ENCODE measurements at places on chromosomes 3 and 15. TPM values are rescaled to one million over a fixed set of nuclear protein-coding genes. Genes with fewer than 3 reads are reported as not detected.
A peak's percentile ranks its signal among the peaks of the same experiment; 100 is the strongest.

DNA sequence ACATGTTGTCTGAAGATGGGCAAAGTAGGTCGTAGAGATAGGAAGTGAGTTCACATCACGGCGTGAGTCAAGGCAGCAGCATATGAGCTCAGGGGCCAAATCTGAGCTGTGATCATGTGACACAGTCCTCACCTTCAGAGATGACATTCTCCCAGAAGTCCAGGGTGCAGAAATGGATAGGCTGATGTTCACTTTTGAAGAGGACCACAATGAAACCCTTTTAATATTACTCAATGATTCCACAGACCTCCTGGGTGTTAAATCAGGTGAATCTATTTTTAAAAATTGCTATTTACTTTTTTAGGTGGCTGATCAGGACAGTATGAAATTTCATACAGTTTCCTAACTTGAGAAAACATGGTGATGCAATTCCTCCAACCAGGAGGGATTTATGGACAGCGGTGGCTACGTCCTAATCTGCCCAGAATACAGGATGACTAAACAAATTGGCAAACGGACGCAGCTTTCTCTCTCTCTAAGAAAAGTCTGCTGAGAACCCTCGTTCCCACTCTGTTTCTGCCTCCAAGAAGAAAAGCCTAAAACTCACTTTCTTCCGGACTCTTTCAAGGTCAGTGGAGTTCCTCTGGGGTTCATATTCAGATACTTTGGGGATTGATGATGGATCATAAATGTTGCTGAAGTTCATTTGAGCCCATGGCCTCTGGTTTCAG, 34.4 kb downstream of the B3GNT5 start:
- peak overlapping the region; percentile 88 for H3K27ac ChIP-seq
- DNase-seq: no peak
- H3K4me1 ChIP-seq: peaks cover 25% of the 10 kb centered on the region
- H3K27me3 ChIP-seq: no peaks in the 10 kb centered on the region
- H3K36me3 ChIP-seq: no peaks in the 10 kb centered on the region

DNA sequence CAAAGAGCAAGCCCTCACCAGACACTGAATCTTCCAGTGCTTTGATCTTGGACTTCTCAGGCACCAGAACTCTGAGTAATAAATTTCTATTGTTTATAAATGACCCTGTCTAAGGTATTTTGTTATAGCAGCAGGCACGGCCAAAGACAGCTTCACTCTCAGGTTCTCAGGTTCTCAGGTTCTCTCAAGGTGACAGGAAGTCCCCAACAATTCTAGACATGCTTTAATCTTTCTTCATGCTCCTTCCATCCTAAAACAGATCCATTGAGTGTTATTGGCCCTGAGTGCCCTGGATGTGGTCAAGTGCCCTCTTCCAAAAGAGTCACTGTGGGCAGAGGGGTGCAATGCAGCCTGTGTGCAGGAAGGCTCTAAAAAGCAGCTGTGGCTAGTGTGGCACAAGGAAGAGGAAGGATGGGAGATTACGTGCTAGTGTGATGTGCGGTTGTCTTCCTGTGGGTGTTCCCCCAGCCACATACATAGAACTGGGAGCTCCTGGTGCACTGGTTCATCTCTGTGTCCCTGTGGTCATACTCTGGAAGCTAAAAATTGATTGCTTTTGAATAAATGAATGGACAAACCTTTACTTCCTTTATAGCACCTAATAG, 11.0 kb upstream of the RAB7A start:
- H3K27ac ChIP-seq: no peak overlapping the region
- no peak for DNase-seq
- H3K36me3 ChIP-seq: no peaks in the 10 kb centered on the region
- H3K27me3 ChIP-seq: no peaks in the 10 kb centered on the region

Gene ACP3
- not detected for total RNA-seq

Gene TAGLN3
- not detected for total RNA-seq

DNA sequence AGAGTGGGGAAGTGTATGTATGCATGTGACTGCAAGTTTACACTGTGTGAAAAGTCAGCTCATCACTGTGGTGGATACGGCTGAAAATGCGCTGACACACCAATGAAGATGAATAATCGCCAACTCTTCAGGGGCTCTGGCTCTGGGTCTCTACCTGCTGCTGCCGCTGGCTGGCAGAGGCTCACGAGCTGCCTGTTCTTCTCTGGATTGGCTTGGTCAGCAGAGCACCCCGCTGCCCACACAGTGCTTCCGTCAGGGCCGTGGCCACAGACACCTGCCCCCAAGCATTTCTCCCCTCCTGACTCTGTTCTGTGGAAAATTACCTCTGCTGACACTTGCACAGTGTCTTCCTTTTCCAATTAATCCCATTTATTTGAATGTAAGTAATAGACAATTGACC, 215.5 kb downstream of the GAP43 start:
- no peak for DNase-seq
- peaks cover 13% of the 10 kb centered on the region for H3K27me3 ChIP-seq
- H3K27ac ChIP-seq: no peak overlapping the region
- no peaks in the 10 kb centered on the region for H3K36me3 ChIP-seq
- H3K4me1 ChIP-seq: no peaks in the 10 kb centered on the region

DNA sequence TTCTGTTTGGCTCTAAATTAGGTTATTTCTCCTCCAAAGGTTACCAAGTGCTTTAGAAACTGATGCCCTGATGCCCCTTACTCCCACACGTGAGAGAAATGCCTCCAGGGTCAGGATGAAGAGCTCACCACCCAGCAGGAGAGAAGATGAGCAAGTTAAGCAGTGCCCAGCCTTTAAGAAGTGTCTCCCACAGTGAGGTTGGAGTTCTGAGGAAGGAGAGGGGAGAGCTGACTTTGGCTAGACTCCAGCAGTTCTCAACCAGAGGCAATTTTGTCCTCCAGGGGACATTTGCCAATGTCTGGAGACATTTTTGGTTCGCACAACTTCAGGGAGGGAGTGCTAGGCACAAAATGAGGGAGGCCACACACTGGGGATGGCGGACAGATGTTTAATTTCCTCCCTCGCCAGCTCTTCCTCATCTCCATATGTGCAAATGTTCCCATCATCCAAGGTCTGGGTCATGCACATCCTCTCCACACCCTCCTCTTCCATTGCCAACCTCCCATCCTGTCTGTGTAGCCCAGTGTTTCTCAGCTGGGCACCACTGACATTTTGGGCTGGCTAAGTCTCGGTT, 50.6 kb upstream of the SLC7A14 start:
- DNase-seq: no peak
- H3K4me1 ChIP-seq: no peaks in the 10 kb centered on the region
- no peak overlapping the region for H3K4me3 ChIP-seq
- H3K27ac ChIP-seq: no peak overlapping the region
- H3K27me3 ChIP-seq: peaks cover 17% of the 10 kb centered on the region
- H3K36me3 ChIP-seq: no peaks in the 10 kb centered on the region

Gene C3orf85
- not detected for total RNA-seq

- H3K4me1 ChIP-seq: peaks cover 13% of the 10 kb centered on the region
- no peak overlapping the region for H3K4me3 ChIP-seq
- peaks cover 33% of the 10 kb centered on the region for H3K27me3 ChIP-seq
- DNase-seq: no peak
Observed at GRCh38 chr15:91521996-91522395, 331.5 kb upstream of the SLCO3A1 start.

GRCh38 chr15:79167776-79168175, 77.2 kb upstream of the RASGRF1 start:
- no peak for DNase-seq
- no peaks in the 10 kb centered on the region for H3K4me1 ChIP-seq
- no peaks in the 10 kb centered on the region for H3K36me3 ChIP-seq
- H3K27me3 ChIP-seq: peaks cover 35% of the 10 kb centered on the region
- no peak overlapping the region for H3K4me3 ChIP-seq

DNA sequence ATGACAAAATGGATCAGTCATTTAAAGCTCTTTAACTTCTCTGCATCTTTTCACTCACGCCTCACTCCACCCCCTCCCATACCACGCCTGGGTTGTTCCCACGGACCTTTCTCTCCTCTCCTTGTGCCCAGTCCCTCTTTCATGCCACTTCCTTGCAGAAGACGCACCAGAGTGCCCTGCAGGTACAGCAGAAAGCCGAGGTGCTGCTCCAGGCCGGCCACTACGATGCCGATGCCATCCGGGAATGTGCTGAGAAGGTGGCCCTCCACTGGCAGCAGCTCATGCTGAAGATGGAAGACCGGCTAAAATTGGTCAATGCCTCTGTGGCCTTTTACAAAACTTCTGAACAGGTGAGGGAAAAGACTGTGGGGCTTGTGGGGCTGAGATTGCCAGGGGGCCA, 296.1 kb upstream of the UMPS start:
- no peak for DNase-seq
- no peak overlapping the region for H3K27ac ChIP-seq
- H3K27me3 ChIP-seq: peaks cover 32% of the 10 kb centered on the region
- no peaks in the 10 kb centered on the region for H3K4me1 ChIP-seq
- H3K4me3 ChIP-seq: no peak overlapping the region

Gene ELL3
- total RNA-seq: 0.26 TPM

DNA sequence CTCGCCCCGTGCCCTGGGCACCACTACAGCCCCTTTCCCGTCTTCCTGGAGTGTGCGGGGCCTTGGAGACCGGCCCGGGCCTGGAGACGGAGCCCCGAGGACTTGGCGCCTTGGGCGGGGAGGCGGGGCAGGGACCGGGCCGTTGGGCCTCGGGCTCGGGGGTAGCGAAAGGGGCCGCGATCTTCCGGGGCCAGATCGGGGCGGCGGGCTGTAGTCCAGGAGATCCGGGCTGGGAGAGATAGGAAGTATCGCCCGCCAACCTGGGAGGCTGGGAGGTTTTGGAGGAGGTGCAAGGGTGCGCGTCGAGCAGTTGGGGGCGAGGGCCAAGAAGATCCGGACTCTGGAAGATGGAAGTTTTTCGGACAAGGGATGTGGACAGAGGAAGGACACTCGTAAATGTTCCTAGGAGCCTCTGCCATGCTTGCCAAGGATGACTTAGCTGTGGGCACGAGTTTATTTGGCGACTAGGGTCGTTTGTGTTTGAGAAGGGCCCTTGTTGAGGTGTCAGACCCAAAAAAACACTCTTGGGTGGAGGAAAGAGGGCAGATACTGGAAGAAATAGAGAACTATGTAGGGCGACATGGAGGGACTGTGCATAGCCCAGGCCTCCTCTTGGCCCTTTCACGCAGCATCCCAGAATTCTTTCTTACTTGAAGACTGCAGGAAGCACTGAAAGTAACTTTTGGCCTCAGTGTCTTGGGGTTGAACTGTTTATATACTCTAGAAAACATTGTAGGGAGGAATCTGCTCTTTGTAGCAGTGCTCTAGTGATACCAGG, 712 bp downstream of the RTF1 start:
- peaks cover 5% of the 10 kb centered on the region for H3K36me3 ChIP-seq
- no peaks in the 10 kb centered on the region for H3K27me3 ChIP-seq
- peak overlapping the region; percentile 96 for H3K4me3 ChIP-seq
- peak overlapping the region; percentile 88 for H3K27ac ChIP-seq

Gene GHSR
- total RNA-seq: not detected

DNA sequence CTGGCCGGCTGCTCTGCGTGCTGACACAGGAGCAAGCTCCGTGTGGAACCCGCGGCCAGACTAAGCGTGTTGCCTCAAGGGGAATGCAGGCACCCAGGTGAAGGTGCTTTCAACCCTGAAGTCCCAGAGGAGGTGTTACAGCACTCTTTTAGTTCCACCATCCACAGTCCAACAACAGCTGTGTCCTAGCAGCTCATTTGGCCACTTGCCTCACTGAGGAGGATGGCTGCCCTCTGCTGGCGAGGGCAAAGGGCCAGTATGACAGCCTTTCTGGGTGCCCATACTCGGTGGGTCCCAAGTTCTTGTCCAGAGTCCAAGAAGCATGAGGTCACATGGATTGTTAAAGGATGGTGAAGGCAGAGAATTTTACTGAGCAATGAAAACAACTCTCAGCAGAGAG, 87.8 kb downstream of the C3orf85 start:
- no peak overlapping the region for H3K4me3 ChIP-seq
- no peaks in the 10 kb centered on the region for H3K36me3 ChIP-seq
- H3K27ac ChIP-seq: no peak overlapping the region

GRCh38 chr3:132659365-132660051, at the start of gene ACAD11:
ACAD11 (minus strand) TSS chr3:132659809; CDS start chr3:132659751, 58 bp downstream.
- peak within 1 kb of the TSS; percentile 96 for H3K27ac ChIP-seq
- H3K4me3 ChIP-seq: peak within 1 kb of the TSS; percentile 96
- peaks cover 41% of the 10 kb centered on the region for H3K4me1 ChIP-seq
- H3K27me3 ChIP-seq: no peaks in the 10 kb centered on the region

DNA sequence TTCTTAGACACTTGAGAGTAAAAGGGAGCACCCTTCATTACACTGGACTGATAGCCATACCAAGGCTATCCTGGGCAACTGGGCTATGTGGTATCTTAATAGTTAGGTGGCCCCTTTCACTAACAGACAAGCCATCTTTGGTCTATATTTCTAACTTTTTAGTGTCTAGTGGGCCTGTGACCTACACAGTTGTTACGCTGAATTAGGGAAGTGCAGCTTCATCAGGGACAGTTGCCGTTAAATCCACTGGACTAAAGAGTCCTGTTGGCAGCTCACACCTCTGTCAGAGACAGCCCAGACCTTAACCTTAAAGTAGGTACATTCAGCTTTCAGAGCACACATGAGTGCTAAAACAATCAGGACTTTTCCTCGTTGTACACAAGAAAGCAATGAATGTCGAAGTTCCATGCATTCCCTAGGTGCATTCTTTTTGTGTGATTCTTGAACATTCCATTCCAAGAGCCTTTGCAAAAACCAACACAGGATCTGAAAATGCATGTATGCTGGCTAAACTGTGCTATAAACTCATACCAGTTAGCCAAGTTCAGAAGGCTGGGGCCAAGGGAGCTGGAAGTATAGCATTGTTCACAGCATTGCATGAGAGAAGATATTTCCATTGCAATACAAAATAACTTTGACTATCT, 230.2 kb upstream of the EIF1B start:
- no peaks in the 10 kb centered on the region for H3K36me3 ChIP-seq
- DNase-seq: no peak
- H3K27ac ChIP-seq: no peak overlapping the region
- H3K4me1 ChIP-seq: no peaks in the 10 kb centered on the region

DNA sequence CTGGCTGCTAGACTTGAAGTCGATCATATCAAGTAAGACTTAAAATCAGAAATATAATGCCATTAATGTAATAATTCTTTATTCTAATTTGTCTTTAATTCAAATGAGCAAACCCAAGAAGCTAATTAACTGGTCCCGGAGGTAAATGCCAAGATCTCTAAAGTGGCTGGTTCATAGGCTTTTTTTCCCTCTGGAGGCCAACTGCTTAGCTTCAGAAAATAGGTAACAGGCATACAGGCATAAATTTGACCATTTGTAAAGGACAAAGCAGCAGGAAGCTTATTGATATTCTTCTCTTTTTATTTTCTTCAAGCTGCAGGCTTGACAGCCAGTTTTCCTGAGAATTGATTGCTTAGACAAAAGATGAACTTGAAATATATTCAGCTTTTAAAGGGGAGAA, 158.6 kb upstream of the RAP2B start:
- no peak overlapping the region for H3K27ac ChIP-seq
- no peak for DNase-seq
- H3K36me3 ChIP-seq: no peaks in the 10 kb centered on the region
- H3K4me3 ChIP-seq: no peak overlapping the region
- peaks cover 8% of the 10 kb centered on the region for H3K27me3 ChIP-seq

GRCh38 chr3:111820651-111821050, 38.4 kb upstream of the PHLDB2 start:
- H3K27me3 ChIP-seq: no peaks in the 10 kb centered on the region
- H3K36me3 ChIP-seq: peaks cover 5% of the 10 kb centered on the region
- H3K27ac ChIP-seq: no peak overlapping the region

Gene GPR87
- total RNA-seq: not detected

Gene SLC22A14
- total RNA-seq: not detected

Gene DZIP3
- total RNA-seq: 7.7 TPM

All from natural killer cell treated with Interleukin-12 subunit alpha and Interleukin-12 subunit beta and Interleukin-15 and Interleukin-18, amount 100 ng/mL, for 72 hours (primary cell).